ENCODE measurements at places on chromosomes 4 and X.

DNA sequence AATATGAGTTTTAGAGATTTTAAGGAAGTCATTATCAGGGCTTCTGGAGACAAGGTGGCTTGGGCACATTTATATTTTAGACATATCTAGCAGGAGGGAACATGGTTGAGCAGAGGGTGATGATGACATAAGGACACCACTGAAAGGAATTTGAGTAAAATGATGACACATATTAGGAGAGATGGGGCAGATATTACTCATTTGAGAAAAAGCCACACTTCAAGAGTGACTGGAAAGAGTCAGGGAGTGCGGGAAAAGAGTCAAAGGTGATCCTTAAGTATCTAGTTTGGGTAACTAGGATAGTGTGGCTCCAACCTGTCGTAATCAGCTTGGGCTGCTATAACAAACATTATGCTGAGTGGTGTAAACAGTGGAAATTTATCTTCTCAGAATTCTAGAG lies 377.7 kb downstream of the PACRGL start:
- no peak for DNase-seq

DNA sequence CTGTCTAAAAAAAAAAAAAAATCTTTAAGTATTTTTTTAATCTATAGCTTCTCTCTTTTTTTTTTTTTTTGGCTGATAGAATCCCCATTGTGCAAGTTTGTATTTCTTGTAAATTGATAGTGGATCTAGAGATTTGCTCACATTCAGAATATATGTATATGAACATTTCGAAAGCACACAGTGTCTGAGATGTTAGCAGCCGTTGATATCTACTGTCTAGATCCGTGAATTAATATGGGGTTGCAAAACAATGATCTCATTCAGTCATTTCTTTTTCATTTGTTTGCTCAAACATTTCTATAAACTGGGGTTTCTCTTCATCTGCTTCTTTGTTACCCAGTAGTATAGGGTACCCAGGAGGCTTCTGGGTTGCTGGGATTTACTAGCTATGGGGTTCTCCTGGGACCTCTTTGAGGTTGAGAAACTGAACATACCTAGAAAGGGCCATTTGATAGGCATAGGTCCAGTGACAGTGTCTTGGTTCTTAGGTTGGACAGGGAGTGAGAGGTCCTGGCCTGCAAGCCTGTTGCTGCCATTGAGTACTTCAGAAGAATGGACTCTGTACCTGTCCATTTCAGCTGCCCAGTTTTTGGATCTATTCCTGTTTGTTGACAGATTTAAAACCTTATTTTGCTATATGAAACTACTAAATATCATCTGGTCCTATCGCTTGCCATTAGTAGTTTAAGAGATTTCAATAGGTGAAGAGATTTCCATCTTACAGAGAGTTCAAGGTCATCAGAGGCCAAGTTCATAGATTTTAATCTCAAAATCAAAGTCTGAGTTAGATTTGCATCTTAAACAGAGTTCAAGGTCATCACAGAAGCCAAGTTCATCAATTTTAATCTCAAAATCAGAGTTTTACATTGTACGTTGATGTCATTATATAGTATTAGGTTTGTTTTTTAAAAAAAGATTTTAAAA lies 50.8 kb downstream of the WWC2 start:
- DNase-seq = no peak

DNA sequence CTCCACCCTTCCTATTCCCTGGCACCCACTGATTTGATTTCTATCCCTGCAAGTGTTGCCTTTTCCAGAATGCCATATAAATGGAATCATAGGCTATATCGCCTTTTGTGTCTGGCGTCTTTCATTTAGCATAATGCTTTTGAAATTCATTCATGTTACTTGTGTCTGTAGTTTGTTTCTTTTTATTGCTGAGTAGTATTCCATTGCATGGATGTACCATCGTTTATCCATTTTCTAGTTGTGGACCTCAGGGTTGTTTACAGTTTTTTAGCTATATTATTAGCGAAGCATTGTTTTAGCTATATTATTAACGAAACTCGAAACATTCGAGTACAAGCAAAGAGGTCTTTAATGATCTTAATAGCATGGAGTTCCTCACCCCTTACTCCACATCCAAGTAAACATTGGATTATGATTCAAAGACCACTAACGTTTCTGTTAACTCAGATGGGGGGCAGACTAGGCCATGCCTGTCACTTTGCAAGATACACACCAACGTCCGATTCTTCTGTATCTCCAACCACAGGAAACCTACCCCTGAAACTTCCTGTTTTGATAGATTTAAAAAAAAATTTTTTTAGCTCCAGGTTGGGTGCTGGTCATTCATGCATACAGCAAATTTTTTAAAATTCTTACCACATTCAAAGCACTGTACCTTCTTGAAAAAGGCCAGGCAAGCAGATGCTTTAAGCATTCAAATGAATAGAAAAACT lies 1.1 kb downstream of the DCK start:
- DNase-seq = no peak

- no peak for DNase-seq
These were observed 16.1 kb upstream of the KLHL2 start for GRCh38 chr4:165191348-165191656.

- no peak for DNase-seq
These were observed 29.3 kb downstream of the CLCN3 start for GRCh38 chr4:169649545-169650226.

DNA sequence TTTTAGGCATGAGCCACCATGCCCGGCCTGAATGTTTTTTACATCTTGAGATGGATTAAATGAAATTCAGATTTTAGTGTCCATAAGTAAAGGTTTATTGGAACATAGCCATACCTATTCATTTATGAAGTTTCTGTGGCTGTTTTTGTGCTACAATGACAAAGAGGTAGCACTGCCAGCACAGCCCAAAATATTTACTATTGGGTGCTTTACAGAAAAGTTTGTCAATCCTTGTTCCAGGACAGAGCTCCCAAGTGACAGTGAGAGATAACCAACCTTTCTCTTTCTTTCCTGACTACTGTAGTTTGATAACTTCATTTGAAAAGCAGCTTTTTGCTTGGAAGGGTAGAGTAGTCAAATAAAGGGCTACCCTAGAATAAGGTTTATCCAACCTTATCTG lies 116.2 kb downstream of the CAMK2D start:
- no peak for DNase-seq

- no peak for DNase-seq
These were observed 7.8 kb downstream of the TIGD2 start for GRCh38 chr4:89119166-89119565.

DNA sequence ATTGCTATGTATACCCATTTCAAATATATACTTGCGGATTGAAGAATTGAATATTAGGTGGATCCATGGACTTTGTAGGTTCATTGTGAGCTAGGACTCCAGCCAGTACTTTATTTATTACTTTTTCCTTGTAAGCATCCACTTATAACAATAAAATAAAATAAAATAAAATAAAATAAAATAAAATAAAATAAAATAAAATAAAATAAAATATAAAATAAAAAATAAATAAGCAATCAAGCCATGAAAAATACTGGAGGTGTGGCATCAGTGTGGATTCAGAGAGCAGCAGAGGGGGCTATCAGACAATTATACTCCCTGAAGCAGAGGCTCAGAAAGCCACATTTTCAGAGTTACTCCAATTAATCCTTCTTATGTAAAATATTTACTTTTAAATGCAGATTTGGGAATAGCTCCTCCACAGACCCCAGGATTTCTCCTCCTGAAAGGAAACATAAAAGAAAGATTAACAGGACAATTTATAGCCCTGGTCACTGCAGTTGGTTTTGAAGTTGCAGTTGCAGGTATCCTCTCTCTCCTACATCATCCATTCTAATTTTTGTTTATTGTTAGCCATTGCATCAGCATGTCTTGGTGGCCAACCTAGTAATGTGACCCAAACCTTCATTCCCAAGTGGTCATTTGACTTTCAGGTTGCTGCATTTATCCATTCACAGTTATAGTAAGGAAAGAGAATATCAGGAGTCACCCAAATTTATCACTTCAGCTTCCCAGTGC lies 2025.2 kb upstream of the IGFBP7 start:
- DNase-seq = no peak

Data from HepG2 (cell line).